G401 (cell line): ENCODE measurements at places on chromosomes 16 and 17.

- DNase-seq = no peak
These were observed 2.1 kb upstream of the STX4 start for GRCh38 chr16:31031276-31031675.

DNA sequence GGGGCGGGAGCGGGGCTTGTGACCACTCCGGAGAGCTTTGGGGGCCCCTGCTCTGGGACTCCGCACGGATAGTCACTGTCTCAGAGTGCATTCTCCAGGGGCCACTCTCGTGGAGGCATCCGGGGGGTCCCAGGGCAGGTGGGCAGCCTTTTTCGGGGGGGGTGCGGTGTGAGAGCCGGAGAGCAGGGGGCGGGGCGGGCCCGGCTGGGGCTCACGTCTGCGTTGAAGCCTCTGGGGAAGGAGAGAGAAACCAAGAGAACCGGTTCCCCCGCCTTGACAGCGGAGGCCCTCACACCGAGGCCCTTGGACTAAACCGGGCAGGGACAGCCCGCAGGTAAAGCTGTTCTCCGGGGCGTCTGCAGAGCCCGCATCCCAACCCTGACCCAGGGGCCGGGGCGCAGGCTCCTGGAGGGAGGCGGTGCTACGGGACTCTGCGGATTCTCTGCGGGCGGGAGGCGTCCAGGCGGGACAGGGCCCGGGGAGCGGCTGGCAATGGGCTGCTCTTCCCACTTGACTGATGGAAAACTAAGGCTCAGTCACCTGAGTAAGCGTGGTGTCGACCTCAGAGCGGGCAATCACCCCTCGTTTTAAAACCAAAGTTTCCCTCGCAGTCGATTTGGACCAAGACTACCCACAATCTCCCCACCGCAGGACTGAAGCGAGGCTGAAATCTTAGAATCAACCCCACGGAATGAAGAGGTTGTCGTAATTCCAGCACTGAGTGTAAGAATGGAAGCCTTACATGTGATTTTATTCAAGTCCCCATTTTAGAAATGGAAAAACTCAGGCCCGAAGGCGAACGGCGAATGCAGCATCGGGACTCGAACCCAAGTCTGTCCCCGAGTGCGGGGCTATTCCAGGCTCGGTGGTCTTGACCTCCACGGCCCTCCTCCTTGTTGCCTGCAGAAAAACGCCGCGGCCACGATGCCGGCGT, 49.6 kb upstream of the AMZ2 start:
- DNase-seq = no peak

GRCh38 chr16:47905771-47906170, 250.0 kb downstream of the ABCC12 start:
- no peak for DNase-seq

GRCh38 chr16:66903544-66904427, 14.9 kb downstream of the CDH16 start:
- DNase-seq = no peak

GRCh38 chr16:23960081-23960885, 124.5 kb downstream of the PRKCB start:
- DNase-seq = no peak

- DNase-seq = peak; percentile 46
These were observed 14.9 kb downstream of the IGFBP4 start for GRCh38 chr17:40457964-40458791.

GRCh38 chr17:63405741-63406261, 40.3 kb downstream of the CYB561 start:
- peak; percentile 48 for DNase-seq

DNA sequence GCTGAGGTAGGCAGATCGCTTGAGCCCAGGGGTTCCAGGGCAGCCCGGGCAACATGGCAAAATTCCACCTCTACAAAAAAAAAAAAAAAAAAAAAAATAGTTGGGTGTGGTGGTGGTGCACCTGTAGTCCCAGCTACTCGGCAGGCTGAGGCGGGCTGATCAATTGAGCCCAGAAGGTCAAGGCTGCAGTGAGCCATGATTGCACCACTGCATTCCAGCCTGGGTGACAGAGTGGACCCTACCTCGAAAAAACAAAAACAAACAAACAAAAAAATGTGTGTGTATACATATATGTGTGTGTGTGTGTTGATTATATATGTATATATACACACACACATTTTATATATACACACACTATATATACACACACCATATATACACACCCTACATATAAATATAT, 39.1 kb upstream of the TBC1D3K start:
- DNase-seq = no peak

- DNase-seq = no peak
These were observed 1.1 kb upstream of the TPPP3 start for GRCh38 chr16:67394155-67395104.

DNA sequence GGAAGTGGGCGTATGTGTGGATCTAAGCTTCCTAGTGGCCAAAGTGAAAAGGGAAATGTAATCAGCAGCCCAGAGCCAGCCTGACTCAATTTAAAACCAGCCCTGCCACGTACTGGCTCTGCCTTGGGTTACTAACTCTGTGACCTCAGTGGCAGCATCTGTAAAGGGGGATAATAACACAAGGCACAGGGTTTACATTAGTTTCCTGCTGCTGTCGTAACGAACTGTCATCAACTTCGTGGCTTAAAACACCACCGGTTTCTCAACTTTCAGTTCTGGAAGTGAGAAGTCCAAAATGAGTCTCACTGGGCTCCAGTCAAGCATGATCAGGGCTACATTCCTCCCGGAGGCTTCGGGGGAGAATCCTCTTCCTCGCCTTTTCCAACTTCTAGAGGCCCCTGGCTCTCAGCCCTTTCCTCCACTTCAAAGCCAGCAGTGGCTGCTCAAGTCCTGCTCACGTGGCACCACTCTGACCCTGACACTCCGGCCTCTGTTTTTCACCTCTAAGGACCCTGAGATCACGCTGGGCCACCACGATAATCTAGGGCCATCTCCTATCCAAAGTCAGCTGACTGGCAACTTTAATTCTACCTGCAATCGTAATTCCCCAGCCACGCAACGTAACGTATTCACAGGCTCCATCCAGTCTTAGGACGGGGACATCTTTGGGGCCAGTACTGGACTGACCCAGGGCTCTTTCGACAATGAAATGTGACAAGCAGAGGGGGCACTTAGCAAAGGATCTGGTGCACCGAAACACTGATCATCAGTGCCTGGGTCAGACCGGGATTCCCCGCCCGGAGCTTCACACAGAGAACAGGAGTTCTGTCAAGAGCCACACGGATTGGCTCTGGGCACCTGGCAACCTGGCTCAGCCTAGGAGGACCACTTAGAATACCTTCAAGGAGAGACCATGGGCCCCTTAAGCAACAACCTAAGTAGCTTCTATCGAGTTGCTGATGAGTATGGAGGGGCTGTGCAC, 14.5 kb downstream of the TMC6 start:
- no peak for DNase-seq

DNA sequence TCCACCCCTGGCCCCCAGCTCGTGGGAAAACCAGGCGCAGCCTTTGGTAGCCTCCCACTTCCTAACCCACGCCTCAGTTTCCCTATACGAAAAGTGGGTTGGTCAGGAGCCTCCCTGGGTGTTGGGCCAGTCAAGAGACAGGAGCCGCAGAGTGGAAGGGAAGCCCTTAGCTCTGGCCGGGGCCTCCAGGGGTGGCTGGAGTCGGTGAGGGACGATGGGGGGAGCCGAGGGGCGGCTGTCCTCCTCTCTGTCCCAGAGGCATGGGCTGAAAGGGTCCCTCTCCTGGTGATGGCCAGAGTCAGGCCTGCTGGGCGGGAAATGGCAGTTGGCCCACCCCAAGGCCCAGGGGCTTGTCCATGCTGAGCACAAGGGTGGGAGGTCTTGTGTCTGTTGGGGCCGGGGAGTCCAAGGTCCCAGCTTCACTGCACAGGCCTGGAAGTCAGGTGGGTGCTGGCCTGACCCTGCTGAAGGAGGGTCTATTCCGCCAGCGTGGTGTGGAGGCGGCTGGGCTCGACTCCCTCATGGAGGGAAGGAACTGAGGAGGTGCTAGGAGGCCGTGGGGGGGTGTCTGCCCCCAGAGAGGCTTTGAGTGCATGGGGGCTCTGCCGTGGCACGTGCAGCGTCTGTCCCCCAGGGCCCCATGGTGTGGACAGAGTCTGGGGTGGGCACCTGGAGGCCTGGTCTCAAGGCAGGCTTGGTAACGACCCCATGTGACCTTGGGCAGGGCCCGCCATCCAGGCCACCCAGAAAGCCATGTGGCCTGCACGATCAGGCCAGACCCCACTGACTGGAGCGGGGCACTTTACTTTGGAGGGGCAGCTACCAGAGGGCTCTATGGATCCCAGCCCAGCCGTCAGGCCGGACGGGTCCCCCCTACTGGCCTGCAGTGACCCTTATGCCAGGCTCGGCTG, 1.1 kb downstream of the SLC16A3 start:
- DNase-seq = no peak

GRCh38 chr17:75238684-75239191, 22.7 kb downstream of the GGA3 start:
- DNase-seq = peak; percentile 90

DNA sequence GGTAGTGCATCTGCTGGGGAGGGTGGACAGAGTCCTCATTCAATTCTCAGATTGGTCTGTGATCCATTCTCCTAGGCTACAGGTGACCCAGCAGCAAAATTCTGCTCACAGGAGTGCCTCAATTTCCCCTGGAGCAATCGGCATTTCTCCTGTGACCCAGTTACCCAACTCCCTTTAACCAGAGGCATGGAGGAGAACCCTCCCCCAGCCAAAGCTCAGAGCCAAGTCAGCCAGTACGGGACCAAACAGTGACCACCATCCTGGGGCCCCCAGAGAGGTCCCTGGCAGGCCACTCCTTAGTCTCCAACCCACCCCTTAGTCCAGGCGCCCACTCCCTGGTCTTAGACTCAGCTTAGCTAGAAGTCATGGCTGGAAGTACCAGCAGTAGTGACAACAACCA, 75.6 kb downstream of the DYNLRB2 start:
- DNase-seq = no peak

GRCh38 chr17:18037486-18037885, 1.5 kb downstream of the ATPAF2 start:
- no peak for DNase-seq

GRCh38 chr17:55576237-55576995, 65.2 kb upstream of the SMIM36 start:
- no peak for DNase-seq

GRCh38 chr16:5615868-5616642, 518.5 kb upstream of the EEF2KMT start:
- peak; percentile 73 for DNase-seq

DNA sequence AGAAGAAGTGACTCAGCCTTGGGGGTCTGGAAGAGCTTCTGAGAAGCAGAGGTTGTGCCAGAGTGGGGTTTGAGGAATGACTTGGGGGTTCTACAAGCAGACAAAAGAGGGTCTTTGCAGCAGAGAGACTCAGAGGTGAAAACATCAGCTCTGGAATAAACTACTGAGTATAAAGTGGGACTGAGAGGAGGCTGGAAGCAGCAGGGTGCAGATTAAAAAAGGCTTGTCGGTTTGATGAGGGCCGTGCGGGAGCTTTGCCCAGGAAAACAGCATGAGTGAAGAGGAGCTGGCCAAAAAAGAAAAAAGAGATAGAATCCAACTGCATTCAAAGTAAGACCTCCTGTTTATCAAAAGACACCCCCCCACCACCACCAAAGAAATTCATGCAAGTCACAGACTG, 13.1 kb upstream of the ACE start:
- DNase-seq = no peak

GRCh38 chr16:65876056-65876408, 490.5 kb upstream of the CDH5 start:
- no peak for DNase-seq

GRCh38 chr16:15981382-15981781, 32.0 kb downstream of the ABCC1 start:
- no peak for DNase-seq

DNA sequence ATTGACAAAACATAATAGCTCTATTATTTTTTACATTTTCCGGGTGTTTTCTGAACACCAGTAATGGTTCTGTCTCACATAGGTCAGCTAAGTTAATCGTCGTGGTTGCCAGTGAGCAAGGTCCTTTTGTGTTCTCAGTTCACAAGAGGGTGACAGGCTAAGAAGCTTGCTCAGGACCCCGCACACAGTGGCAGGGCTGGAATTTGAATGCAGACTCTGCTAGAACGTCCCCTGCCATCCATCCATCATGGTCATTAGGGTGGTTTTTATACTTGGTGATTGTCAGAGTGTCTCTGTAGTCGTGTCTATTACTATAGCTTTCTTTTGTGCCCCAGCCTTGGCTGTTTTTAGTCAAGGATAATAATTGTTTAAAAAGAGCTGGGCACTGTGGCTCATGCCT, 176.2 kb downstream of the SNX29 start:
- DNase-seq = no peak

- no peak for DNase-seq
These were observed 13.4 kb upstream of the CDH5 start for GRCh38 chr16:66353055-66353454.

- DNase-seq = no peak
These were observed 1347.6 kb downstream of the CDH11 start for GRCh38 chr16:63774302-63774701.

GRCh38 chr17:71709271-71709890, 411.4 kb upstream of the SOX9 start:
- DNase-seq = no peak

GRCh38 chr17:59963738-59964481, 630 bp downstream of the RNFT1 start:
- peak; percentile 73 for DNase-seq

DNA sequence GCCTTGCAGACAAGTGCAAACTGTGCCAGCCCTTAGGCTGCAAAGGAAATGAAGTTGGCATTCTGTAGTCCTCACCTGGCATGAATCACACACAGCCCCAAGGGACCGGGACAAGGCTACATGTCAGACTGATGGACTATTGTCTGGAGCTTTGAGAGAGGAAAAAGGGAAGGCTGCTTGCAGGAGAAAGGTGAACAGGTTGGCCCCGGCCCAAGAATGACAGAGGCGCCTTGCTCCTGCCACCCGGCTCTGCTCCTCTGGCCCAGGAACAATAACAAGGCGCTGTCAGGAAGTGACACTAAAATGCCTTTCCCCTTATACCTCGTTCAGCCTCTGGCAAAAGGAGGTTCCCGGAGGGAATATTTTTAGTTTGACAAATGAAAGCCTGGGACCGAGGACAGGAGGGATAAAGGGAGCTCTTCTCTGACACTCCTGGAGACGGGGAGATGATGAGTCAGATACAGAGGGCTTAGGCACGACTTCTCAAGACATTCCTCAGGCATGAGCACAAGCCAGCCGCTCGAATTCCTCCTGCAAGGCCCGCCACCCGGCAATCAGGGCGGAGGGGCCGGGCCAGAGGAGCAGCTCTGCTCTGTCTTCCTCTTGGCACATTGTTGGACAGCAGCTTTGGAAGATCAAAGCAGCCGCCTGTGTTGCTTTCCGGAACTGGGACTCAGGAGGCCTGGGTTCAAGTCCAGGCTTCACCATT, 105.8 kb downstream of the NOG start:
- peak; percentile 57 for DNase-seq

GRCh38 chr16:49822649-49823370, 33.1 kb downstream of the ZNF423 start:
- peak; percentile 61 for DNase-seq
